ENCODE measurements at places on chromosomes 4 and X.

GRCh38 chrX:153537526-153538295 lies 20.3 kb downstream of the ATP2B3 start:
- DNase-seq: no peak

DNA sequence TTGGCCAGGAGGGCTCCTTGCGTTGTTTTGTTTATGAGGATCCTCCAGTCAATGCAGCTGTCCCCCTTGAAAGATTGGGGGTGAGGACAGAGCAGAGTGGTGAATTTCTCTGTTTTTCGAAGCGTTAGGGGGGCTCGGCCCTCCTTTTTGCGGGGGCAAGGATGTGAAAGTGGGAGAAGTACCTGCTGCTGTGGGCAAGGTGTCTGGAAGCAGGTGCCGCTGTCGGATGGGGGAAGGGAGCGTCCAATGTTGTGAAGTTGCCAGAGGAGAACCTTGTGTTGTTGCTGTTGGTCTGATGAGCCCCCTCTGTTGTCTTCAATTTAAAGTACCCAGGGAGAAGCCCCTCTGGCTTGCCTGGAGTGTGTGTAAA lies 613 bp downstream of the GLRB start:
- DNase-seq: no peak

- DNase-seq: no peak
These were observed 837.4 kb downstream of the TRIML1 start for GRCh38 chr4:188976644-188977115.

- DNase-seq: no peak
These were observed 3.4 kb upstream of the INTU start for GRCh38 chr4:127629371-127629770.

- DNase-seq: no peak
These were observed 165.0 kb downstream of the AMELX start for GRCh38 chrX:11458170-11458569.

GRCh38 chr4:19348746-19349145 lies 903.0 kb upstream of the SLIT2 start:
- DNase-seq: no peak

- no peak for DNase-seq
These were observed 10.3 kb downstream of the VGLL1 start for GRCh38 chrX:136542281-136542680.

- DNase-seq: no peak
These were observed 4.3 kb upstream of the SLC26A1 start for GRCh38 chr4:997375-998071.

GRCh38 chr4:79574741-79575451 lies 166.9 kb upstream of the GK2 start:
- no peak for DNase-seq

- no peak for DNase-seq
These were observed 61.9 kb upstream of the LAS1L start for GRCh38 chrX:65596270-65597034.

GRCh38 chr4:138405934-138406567 lies 163.9 kb upstream of the SLC7A11 start:
- DNase-seq: no peak
